ENCODE measurements at places on chromosomes 2 and 18. TPM values are rescaled to one million over a fixed set of nuclear protein-coding genes. Genes with fewer than 3 reads are reported as not detected.

DNA sequence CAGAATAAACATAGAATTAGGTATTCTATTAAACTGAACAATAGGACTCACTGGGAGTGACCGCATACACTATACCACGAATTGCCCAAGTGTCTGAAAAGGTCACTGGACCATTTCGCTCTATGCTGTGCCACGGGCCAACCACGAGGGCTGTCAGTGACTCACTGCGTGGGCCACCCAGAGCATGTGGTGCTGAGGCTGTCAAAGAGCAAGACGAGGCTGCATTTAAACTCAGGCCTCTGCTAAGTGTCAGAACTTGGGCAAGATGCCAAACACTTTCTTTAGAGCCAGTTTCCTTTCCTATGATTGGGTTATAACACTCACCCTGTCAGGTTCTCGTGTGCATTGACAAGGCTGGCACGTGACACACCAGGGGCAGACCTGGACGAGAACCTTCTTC is 97.5 kb downstream of the SH3YL1 start:
- peaks cover 1% of the 10 kb centered on the region for H3K4me1 ChIP-seq
- peaks cover 12% of the 10 kb centered on the region for H3K27me3 ChIP-seq
- H3K4me3 ChIP-seq, result no peak overlapping the region
- no peaks in the 10 kb centered on the region for H3K36me3 ChIP-seq

DNA sequence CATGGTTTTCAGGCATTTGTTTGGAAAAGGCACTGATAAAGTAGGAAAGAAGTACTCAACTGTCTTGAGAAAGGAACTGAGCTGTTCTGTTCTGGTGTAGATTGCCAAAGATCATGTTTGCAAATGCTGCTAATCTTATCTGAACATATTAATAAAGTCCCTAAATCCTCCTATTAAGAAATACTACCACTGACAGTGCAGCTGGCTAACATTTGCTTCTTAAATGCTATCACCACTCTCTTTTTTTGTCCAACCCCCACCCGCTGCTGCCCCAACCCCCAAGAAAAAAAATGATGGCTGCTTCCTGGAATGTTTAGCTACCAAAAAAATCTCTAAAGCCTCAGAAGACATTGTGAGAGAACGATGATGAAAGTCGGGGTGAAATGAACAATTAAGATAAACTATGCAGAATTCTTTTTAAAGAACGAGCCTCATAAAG is 130.7 kb downstream of the CCBE1 start:
- H3K4me1 ChIP-seq, result no peaks in the 10 kb centered on the region
- no peak overlapping the region for H3K4me3 ChIP-seq
- H3K36me3 ChIP-seq, result no peaks in the 10 kb centered on the region
- H3K27me3 ChIP-seq, result peaks cover 3% of the 10 kb centered on the region
- no peak overlapping the region for H3K27ac ChIP-seq

NEU2 gene
- not detected for total RNA-seq

CERKL gene
- not detected for total RNA-seq

Data from activated T-helper 2 cell treated with anti-CD3 and anti-CD28 coated beads, Interferon-gamma antibody, Interleukin-2, Interleukin-4, amounts not matched to agents 10 μg/mL and 5 μg/mL and 100 μg/mL, durations not matched to agents 14 hours and 24 hours and 36 hours (primary cell).